ENCODE measurements at places on chromosomes 5 and 9.

- DNase-seq, result no peak
These were observed 18.5 kb downstream of the NEURL1B start for GRCh38 chr5:172659570-172659908.

DNA sequence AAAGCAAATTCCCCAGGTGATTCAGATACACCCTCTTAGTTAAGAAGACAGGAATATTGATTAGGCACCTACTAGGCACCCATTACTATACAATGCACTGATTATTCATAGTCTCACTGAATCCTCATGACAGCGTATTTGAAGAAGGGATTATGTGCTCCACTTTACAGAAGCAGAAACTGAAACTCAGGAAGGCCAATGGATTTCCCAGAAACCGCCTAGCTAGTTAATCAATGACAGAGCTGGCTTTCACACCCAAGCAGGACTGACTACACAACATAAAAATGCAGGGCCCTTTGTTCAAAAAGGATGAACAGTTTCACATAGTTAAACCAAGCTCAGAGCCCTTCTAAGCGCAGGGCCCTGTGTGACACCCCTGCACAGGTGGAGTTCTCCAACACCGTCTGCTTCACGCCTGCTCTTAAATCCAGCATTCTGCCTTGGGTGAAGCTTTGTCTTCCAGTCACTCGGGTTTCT is 117.3 kb downstream of the TTLL11 start:
- DNase-seq, result no peak

DNA sequence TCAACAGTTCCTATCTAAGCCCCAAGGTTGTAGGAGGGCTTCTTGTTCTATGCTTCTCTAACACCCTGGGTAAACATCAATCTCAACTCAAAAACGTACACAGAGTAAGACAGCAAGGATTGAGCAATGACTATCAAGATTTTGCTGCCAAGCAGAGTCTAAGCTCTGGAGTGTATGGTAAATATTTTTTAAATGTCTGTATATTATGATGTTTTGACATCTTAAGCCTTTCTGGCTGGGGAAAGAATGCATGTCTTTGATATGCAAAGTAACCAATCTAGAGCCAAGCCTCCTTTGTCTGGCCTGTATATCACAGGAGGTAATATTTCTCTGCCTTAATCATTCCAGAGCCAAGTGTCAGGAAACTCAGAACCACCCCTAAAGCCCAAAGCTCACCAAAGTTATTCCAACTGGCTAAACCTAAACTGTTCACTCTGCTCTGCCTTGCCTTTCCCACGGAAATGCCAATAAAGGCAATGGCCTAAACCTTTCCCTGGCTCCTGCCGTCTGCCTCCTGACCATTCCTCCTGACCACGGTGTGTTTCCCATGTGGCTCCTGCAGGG is 45.2 kb downstream of the YIPF5 start:
- no peak for DNase-seq

DNA sequence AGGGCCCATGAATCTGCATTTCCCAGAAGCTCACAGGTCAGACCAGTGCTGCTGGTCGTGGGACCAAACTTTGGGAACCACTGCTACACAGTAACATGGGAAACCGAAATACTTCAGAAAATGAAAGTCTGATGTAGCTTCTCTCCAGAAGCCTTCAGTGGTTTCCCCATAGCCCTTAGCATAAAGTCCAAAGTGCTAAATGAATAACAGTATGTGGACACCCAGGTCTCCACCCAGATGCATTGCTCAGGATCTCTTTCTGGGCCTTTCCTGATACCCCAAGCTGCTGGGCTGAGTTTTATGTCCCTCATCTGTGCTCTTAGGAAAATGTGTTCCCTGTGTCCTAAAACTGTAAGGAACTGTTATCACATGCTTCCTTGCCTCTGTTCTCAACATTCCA is 100.4 kb downstream of the NFIB start:
- no peak for DNase-seq

DNA sequence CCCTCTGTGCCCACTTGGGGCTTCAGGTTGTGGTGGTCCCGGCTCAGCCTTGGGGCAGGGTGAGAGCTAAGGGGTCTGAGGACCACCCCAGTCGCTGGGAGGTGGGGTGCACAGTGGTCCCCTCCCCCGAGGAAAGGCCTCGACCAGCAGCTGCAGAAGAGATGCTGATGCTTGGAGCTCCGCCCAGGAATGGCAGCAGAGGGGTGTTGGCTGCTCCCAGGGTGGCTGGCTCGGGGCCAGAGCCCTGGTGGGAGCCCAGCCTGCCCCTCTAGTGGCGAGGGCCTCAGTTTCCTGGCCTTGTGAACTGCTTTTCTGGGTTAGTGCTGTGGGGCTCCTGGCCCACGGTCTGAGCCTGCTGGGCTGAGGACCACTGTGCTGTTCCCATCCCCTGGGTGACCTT is 1.2 kb downstream of the DIPK1B start:
- no peak for DNase-seq

GRCh38 chr5:140220032-140220697 is 45.2 kb downstream of the CYSTM1 start:
- no peak for DNase-seq

DNA sequence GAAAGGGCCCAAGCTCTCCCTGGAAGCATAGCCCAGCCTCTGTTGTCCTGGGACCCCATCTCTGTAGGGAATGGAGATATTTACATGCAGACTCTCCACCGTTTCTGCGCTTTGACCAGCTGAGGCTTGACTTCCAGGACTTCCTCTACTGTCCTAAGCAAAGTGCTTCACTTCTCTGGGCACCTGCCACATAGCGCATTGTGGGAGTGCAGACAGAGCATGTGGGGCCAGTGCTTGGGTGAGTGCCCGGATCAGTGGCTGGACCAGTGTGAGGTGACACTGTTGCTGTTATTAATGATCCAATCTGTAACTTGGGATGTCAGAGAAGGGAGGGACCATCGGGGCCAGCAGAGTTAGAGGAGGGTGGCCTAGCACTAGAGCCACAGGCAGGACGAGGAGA is 10.5 kb downstream of the CXCL14 start:
- DNase-seq, result no peak

- no peak for DNase-seq
These were observed 11.7 kb downstream of the MPDZ start for GRCh38 chr9:13267743-13268142.

DNA sequence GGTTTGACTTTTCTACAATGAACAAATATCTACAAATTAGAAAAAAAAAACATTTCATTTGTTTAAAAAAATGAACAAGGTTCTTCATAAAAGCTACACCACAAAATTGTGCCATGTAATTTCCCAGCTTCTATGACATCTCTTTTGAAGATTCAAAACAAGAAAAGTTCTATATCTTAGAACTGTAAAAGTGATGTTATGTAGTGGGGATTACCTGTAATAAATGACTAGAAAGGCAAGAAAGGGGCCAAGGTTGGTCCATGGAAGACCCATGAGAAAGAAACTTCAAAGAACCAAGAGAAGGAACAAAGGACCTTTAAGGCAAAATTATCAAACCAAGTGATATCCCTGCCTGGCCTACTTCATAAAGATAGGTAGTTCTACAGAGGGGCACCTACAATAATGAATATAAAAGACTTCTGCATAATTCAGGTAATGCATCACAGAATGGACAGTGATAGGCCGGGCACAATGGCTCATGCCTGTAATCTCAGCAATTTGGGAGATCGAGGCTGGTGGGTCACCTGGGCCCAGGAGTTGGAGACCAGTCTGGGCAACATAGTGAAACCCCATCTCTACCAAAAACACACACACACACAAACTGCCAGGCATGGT is 7.6 kb downstream of the MLLT3 start:
- no peak for DNase-seq

DNA sequence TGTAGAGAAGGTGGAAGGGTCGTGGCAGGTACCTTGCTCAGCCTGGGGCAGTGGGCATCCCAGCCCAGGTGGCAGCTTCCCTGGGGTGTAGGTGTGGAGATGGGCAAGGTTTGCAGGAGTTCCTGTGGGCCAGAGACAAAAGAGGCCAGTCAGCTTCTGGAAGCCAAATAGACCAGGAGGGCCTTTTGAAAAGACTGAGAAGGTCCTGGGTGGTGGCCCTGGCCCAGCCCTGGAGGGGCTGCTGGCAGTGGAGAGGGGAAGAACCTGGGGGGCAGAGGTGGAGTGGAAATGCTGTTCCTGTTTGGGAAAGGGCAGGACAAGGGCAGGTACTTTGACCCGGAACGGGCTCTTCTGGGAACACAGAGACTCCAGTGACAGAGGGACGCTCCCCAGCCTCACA is 7.0 kb upstream of the IL3 start:
- DNase-seq, result no peak

DNA sequence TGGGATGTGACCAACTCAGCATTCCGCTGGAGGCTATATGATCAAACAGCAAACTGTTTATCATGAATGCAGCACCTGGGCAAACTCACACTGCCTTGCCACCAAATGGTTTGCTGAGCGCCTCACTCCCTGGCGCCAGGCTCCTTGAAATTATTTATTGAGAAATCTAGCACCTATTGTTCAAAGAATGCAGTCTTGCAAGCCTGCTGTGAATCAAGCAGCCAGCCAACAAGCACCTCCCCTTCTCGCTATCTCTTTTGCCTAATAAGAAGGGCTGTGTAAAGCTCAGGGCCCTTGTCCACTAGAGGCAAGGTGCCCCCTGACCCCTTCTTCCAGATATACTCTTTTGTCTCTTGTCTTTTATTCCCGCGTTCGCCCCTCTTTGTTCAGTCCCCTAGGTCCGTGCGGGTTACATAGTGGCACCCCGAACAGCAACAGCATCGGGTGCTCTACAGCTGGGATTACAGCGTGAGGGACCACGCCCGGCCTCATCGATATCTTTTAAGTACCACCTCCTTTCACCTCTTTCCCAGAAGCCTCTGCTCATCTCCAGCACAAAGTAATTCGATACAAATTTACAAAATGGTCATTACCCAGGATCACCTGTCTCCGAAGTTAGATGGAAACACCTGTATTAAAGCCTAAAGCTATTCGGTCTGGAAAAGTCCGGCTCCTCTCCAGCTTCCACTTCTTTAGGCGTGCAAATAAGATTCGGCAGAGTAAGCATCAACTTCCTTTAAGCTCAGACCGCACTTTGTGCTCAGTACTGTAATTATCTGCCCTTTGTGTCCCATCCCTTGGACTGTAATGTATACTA is 896 bp downstream of the RIGI start:
- no peak for DNase-seq

- DNase-seq, result no peak
These were observed 227.0 kb downstream of the ZNF608 start for GRCh38 chr5:124519396-124519795.

DNA sequence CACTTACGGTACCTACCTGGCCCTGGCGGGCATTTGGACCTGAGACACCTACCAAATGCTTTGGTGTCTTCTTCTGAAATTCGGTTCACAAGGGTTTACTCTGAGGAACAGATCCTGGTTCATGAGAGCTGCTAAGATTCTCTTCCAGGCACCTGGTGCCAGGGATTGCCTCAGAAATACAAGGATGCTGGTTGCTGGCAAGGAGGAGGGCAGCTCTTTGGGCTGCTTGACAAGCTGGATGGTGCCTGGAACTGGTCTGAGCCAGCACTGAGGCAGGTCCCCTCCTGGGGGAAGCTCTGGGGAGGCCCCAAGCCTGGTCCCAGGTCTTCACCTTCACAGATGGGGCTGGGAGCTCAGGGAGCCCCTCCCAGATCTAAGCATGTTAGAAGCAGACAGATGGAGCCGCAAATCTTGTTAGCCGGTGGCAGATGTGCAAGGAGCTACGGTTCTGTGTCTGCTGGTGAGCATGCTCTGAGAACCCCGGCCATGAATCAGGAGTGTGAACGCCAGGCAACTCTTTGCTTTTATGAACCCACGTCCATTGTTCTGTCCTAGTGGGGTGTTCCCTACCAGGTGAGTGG is 16.3 kb downstream of the FABP6 start:
- DNase-seq, result no peak

DNA sequence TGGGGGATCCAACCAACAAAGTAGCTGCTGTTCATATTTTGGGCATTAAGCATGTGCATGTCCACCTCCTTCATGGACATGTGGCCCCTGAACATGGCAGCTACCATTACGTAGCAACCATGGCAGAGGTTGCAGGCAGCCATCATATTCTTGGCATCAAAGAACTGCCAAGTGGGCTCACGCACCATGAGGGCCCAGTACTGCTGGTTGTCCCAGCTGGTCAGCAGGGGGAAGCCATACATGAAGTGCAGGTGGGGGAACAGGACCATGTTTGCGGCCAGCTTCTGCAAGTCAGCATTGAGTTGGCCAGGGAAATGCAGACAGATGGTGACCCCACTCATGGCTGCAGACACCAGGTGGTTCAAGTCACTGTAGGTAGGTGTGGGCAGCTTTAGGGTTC is 9.5 kb downstream of the MTAP start:
- DNase-seq, result no peak

DNA sequence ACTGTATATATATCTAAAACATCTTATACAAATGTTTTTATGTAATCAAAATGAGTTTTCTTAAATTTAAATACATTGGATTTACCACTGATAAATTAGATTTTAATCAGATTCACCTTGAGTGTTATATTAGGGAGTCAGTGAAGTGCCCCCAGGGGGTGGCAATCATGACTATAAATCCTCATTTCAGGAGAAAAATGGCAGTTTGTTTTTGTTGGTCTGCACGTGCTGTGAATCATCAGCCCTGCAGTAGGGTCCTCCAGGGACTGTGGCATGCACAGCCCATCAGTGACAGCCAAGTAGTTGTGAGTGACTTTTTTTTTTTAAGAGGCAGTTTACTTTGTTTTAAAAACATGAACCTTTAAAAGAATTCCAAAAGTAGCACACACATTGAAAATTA is 65.2 kb downstream of the ZSWIM6 start:
- no peak for DNase-seq

GRCh38 chr5:176959051-176959450 is 47.5 kb downstream of the UIMC1 start:
- peak; percentile 6 for DNase-seq
